ENCODE measurements at places on chromosomes 1 and 21.

DNA sequence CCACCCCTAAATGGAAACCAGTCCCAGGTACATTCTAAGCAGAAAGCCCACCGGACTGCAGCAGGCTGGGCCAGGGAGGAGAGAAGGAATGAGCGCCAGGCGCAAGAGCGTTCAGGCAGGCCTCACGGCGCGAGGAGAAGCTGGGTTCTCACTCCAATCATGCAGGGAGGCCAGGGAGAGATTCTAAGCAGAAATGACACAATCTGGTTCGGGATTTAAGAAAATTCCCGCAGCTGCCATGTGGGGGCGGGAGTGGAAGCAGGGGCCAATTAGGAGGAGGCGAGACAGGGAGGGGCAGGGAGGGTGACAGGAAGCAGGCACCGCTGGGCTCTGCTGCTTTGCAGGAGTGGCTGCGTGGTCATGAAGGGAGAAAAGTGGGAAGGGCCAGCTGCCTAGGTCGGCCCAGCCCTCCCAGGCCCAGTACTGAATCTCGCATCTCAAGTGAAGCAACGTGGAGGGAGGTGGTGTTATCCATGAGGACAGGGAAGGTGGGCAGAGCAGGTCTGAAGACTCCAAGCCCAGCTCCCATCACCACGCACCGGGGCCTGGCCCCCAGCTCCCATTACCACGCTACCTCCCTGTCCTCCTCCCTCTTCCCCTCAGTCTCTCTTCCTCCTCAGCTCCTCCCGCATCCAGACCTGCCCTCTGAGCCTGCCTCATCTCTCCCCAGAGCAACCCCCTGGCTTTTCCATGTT lies 11.8 kb downstream of the NPHP4 start:
- no peak for DNase-seq

GRCh38 chr1:4771267-4771666 lies 116.9 kb downstream of the AJAP1 start:
- no peak for DNase-seq

- no peak for DNase-seq
These were observed 400 bp downstream of the NCF2 start for GRCh38 chr1:183589874-183590243.

- no peak for DNase-seq
These were observed 113.5 kb downstream of the MAP3K21 start for GRCh38 chr1:233440951-233441401.

DNA sequence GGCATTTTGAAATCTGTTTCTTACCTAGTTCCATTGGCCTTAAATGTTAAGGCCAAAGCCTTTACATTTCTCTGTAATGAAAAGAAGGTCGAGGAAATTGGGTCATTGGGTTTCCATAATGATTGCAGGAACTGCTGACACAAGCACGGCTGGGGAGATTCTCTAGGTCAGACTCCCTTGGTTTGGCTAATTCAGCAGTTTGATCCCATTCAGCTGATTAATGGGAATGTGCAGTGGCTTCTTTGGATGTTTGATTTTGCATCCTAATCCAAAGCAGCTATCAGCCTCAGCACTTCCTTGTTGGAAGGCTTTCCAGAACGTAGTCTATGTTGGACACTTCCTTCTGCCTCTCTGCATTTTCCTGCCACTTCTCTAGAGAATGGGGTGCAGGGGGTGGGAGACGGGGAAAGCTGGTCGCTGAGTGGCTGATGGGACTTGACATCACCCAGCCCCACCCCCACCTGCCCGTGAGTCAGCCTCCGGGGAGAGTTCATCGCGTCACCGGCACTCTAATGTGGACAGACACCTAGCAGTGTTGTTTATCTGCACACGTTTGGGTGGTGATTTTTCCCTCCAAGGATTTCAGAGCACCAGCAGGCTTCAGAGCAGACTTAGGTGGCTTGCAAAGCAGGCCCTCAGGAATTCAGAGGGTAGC lies 5.4 kb downstream of the PSEN2 start:
- no peak for DNase-seq

GRCh38 chr1:29414086-29414485 lies 177.8 kb downstream of the PTPRU start:
- DNase-seq = no peak

DNA sequence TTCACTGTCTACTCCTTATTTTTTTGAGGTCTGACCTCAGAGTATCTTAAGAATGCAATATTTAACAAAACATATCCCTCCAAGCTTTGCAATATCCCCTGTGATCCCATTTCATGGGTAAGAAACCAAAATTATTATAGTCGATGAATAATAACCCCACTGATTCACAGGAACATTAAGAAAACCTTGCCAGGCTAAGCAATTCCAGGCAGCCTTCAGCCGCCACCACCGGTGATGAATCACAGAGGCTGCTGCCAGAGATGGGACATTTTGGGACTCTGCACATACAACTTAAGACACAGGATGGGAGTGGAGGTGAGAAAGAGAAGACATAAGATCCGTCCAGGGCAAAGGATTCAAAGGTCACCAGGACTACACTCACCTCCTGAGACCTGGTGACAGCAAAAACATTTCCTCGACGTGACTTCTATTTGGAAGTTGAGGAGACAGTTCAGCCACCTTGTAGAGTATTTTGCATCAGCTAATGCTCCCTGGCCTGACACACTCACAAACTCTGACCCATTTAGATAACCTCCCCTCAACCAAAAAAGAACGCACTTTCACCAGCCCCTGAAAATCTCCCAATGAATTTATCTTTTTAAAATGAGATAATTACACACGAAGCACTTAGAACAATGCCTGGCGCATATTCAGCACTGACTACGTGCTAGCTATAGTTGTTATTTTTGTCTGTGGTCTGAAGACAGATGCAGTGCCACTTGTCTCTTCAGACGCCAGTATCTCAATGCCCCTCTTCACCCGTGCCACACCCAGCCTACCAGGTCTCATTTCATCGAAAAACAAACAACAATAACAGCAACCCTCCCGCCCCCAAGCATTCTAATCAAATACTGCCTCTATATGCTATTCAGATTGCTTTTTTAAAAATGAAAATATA lies 17.8 kb upstream of the OVAAL start:
- no peak for DNase-seq

DNA sequence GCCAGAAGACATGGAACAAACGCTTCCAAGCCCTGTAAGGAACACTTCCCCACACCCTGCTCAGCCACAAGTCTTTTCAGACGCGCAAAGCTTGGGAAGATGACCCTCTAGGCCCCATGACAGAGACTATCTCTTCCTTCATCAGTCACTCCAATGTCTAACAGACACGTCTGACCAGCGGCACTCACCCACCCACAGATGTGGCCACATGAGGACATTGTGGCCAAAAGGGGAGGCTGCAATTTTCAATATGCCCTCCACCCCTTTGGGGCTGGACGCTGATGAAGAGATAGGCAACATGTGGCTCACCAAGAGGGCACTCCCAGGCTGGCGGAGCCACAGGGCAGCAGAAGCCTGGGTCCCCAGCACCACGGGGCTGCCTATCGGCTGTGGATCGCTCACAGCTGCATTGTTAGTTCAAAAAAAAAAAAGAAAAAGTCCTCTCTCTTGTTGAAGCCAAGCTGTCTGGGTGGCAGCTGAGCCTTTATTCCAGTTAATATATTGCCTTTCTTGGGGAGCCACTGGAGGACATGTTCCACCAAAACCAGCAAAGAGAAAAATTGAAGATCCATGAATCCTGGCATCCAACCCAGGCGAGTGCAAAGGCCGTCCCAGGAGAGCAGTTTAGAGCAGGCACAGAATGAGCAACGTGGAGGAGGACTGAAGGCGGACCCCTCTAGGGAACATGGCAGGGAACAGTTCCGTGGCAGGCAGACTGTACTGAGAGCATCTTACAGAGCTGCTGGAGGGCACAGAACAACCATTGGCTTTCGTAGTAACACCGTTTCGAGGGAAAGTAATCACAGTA lies 52.7 kb upstream of the GPR153 start:
- no peak for DNase-seq

DNA sequence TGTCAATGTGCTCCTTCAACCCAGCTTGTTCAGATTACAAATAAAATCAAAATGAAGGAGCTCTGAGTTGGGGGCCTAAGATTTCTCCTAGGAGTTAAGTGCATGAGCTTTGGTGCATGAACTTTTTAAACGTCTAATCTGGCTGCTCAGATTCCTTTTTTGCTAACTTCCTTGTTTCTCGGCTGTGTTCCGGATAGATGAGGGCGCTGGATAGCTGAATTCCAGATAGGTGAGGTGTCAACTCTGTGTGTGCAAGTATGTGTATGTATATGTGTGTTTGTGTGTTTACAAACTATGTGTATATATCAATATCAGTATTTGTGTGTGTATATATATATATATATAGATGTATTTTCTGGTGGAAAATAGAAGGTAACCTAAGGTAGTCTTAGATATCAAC lies 37.5 kb upstream of the RCAN3 start:
- no peak for DNase-seq

- no peak for DNase-seq
These were observed 42.2 kb upstream of the ATP1A1 start for GRCh38 chr1:116330846-116331245.

DNA sequence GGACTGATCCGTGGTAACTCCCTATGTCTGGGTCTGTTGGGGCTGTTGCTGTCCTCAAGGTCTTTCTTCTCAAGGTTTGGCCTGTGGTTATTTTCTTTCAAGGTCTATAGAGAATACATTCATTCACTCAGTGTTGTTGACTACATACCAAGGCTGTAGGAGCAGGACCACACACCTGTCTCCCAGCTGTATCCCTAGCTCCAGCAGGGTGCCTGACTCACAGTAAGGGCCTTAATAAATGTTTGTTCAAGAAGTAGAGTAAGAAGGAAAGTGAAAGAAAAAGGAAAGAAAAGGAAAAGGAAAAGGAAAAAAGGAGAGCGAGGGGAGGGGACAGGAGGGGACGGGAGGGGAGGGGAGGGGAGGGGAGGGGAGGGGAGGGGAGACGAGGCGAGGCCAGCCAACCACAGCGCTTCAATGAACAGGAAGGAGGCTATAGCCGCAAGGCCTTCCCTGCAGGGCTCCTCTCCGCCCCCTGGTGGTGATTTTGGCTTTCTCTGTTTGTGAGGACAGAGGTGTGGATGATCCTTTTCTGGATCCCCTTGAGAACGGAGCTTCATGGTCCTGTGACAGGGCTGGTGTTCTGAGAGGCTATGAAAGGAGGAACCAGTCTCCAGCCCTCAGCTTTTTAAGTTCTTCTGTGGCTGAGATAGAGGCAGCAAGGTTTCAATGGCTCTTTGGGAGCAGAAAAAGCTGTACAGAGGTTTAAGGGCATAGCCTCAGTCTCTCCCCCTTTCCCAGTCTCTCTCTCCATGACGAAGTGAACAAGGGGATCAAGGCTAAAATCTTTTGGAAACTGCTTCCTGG lies 30.6 kb upstream of the LCE5A start:
- DNase-seq = no peak

GRCh38 chr1:67170751-67171573 lies 4.7 kb downstream of the IL23R start:
- DNase-seq = no peak

DNA sequence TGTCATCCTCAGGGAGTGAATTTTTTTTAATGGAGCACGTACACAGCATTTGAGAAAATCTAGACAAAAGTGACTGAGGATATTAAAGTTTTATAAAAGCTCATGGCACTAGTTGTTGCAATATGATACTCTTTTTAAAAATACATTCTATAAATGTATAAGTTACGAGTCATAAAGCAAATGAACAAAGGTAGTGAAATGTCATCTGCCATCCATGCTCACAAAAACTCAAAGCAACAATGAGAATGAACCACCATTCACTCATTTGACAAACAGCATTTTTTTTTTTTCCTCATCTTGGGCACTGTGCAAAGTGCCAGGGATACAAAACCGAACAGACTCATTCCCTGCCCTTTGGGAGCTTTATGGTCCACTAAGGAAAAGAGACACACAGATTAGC lies 38.7 kb downstream of the GPR137B start:
- DNase-seq = no peak

DNA sequence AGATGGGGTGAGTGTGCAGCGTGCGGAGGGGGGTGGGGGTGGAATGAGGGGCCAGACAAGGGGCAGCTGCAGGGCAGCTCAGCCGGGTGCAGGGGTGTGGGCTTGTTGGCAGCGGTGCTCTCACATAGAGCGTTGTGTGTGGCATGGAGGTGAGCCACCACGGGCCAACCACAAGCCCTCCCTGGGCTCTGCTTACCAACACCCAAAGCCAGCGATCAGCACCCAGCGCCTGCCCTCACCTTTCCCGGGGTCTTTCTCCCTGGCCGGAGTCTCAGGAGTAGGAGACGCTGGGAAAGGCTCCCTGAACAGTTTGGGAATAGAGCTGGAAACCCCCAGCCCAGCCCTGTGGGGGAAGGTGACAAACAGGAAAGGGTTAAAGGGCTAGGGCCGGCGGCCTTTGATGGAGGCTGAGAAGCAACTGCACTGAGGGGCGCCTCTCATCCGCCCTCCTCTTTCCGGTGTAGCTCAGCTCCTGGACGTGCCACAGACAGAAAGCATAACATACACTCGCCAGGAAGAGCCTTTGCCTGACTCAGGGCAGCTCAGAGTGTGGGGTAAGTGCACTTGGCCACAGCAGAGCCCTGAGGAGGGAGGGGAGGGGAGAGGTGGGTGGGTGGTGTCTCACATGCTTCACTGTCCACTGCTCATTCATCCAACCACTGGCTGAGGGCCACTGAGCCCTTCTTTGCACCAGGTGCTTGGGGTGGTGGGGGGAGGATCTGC lies 577 bp downstream of the IKBKE start:
- peak; percentile 55 for DNase-seq

DNA sequence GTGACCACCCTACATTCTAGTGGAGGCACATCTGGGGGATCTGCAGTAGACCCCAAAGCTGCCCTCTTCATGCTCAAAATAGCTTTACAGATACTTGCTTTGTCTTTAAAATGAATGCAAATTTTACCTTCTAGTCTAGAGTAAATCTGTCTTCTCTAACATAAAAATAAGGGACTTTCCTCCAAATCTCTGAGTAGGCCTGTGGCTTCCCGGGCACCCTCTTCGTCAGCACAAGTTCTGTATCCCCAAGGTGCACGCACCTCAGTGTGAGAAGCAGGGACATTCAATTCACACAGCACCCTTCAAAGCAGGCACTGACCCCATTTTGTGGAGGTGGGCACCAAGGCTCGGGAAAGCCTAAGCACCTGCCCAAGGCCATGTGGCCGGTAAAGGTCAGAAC lies 19.0 kb downstream of the MEF2D start:
- DNase-seq = no peak

DNA sequence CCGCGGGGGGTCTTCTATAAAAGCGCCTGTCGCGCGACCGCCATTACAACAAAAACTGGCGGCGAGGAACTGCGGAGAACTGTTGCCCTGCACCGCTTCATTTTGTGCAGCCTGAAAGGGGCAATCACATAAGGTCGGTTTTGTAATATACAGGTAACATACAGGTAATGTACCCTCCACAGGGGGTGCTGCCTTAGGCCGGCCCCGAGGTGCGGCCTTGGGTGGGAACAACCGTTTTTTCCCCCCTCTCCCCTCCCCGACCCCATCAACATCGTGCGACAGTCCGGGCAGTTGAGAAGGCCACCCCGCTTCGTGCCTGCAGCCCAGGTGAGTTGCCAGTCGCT lies at the start of gene BRDT:
BRDT (plus strand) TSS at position 46 of the 344 bp plus-strand sequence. CDS start 13,354 bp downstream, outside the sequence.
- no peak for DNase-seq

DNA sequence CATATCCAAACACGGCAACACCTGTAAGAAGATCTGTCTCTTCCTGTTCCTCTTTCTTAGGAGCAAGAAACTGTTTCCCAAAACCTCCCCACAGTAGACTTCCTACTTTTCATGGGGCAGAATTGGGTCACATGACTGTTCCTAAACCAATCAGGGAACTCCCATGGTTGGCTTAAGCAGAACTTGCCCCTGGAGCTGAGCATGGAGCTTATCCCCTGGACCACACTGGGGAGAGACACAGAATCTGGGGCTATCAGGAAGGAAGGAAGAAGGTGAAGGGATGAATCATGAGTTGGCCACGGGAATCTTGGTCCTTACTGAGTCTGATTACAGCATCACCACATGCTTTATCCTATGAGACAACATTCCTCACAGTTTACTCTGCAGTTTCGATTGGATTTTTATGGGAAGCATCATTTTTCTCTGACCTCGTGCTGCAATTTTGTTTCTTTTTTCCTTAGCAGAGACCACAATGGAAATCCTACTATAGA lies 81.8 kb downstream of the CDC7 start:
- DNase-seq = no peak

Data from stimulated activated CD4-positive, alpha-beta T cell treated with anti-CD3 and anti-CD28 coated beads, TNF-alpha, amount 100 ng/mL, for 24 hours (primary cell).